ENCODE measurements at places on chromosomes 16 and 17. TPM values are rescaled to one million over a fixed set of nuclear protein-coding genes. Genes with fewer than 3 reads are reported as not detected.

DNA sequence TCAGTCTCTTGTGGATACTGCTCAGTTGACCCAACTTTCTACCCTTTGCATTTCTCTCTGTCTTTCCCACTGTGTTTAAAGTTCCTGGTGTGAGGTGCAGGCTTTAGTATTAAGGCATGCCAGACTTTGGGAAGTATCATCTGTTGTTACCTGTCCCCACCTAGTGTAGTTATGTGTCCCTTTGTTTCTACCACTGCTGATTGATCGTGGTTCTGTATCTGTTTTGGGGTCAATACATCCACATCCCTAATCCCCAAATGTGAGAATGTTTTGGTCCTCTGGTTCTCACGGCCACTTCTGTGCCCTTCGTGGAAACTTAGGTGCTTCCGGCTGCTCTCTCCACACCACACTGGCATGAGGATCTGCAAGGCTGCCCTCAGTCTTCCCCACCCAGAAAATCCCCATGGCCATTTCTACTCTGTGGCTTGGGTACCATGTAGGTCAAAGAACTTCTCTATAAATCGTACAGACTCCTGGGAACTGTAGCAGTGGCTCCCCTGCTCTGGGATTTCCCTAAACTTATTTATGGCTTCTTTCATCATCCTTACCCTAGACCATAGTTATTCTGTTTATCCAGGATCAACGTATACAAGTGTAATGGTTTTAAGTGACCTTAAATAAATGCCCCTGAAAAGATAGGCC lies 443.2 kb downstream of the XYLT1 start:
- no peak for DNase-seq

DNA sequence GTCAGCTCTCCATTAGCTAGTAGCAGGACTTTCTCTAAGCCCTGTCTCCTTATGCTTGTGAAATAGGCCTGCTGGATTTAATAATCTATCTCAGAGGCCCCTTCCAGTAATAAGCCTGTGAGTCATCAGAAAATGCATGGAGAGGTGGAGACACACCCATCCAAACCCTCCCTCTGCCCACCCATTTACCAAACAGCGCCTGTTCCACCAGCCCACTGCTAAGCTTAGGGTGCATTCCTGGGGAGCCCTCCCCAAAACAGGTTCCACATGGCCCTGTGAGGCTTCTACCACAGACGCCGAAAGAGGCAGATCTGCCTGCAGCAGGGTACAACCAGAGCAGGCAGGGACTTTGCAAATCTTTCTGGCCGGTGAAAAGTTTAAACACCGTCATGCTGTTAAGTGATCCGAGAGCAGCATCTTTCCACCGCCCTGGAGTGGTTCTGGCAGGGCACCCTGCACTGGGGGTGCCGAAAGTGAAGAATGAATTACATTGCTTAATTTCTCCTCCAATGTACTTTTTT lies 99.3 kb downstream of the GAS7 start:
- DNase-seq, result peak; percentile 88

Gene TMEM238L
- 0.30 TPM for total RNA-seq

GRCh38 chr16:49183911-49184310 lies 97.7 kb downstream of the CBLN1 start:
- no peak for DNase-seq

Gene PABPN1L
- not detected for total RNA-seq

- DNase-seq, result no peak
Observed at GRCh38 chr17:66855204-66855603, 20.3 kb downstream of the CACNG5 start.

Gene TNS4
- total RNA-seq, result 25.6 TPM

Gene SMPD3
- total RNA-seq, result 6.7 TPM

DNA sequence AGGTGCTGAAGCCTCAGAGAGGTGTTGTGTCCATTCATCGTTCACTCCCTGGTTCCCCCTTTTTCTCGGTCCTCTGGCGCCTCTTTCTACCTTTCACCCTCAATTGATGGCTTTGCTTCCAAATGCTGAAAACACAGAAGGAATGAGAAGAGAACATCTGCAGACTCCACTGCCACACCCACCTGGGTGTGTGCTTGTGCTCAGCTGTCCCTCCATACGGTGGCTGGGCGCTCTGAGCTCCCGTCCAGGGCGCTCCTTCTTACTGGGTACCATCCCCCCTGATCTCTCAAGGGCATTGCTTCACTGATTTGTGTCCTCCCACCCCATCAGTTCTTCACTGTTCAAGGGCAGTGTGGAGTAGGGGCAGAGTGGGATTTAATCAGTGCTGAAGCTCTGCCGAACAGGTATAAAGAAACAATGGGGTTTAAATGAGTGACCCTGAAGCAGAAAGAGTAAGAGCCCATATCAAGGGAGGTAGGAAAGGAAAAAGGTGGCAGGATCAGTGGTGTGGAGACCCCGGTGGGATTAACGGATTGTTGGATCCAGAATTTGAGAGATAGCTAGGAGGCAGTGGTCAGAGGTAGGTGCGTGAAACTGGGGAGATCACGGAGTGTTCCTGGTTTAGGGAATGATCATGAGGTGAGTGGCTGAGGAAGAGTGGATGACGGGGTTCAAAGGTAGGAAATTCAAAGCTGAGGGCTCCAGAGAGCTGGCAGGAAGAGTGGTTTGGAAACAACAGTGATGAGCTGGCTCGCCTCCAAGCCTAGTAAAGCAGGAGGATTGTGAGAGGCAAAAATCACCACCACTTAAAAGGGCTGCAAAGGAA lies 40.8 kb downstream of the MRTFB start:
- DNase-seq, result no peak

DNA sequence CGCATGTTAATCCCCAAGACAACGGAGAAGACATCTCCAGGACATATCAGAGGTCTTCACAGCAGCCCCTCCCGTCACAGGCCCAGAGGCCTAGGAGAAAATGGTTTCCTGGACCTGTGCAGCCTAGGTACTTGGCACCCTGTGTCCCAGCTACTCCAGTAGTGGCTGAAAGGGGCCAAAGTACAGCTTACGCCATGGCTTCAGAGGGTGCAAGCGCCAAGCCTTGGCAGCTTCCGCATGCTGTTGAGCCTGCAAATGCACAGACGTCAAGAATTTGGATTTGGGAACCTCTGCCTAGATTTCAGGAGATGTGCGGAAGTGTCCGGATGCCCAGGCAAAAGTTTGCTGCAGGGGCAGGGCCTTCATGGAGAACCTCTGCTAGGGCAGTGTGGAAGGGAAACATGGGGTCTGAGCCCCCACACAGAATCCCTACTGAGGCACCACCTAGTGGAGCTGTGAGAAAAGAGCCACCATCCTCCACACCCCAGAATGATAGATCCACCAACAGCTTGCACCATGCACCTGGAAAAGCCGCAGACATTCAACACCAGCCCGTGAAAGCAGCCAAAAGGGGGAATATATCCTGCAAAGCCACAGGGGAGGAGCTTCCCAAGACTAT lies 159.3 kb upstream of the COX10 start:
- no peak for DNase-seq

DNA sequence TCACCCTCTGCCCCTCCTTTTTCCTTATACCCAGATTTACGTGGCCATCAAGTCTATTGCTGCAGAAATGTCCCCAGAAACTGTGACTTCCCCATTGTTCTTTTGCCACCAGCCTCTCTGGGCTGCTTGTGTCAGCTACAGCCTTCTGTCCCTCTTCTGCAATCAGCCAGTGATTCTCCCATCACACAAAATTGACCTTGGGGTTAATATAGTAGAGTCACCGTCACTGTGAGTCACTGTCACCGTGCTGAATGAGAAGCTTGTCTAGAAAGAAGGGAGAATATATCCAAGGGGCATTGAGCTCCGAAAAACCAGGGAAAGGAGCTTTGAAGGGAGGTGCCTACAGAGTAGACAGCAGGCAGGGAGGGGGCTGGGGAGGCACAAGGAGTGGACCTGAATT lies 290.5 kb downstream of the HAPSTR1 start:
- DNase-seq, result no peak

Data from skin of body (tissue), 3 donors.